Esophagus squamous epithelium (tissue), 5 donors: ENCODE measurements at places on chromosomes 7 and 10.

GRCh38 chr10:73083221-73083620, 13.4 kb downstream of the P4HA1 start:
- H3K4me3 ChIP-seq = no peak overlapping the region
- no peaks in the 10 kb centered on the region for H3K27me3 ChIP-seq
- no peak for DNase-seq
- no peaks in the 10 kb centered on the region for H3K36me3 ChIP-seq

DNA sequence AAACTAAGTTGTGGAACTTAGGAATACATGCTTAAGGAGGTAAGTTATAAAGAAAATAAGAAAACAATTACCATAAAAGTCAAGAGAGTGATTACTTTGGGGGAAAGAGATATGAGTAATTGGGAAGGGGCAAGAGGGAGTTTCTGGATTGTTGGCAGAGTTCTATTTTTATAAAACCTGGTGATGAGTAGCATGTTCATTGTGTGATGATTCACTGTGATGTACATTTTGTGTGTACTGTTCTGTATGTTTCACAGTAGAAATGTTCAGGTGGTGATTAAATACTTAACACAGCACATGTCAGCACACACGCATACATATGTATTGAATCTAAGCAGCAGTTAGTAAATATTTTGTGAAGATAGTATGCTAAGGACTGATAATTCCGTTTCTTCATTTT, 9.7 kb upstream of the OIT3 start:
- peaks cover 34% of the 10 kb centered on the region for H3K4me1 ChIP-seq
- H3K4me3 ChIP-seq = no peak overlapping the region
- no peak overlapping the region for H3K27ac ChIP-seq
- no peak for DNase-seq

GRCh38 chr7:111324228-111324627, 233.3 kb downstream of the LRRN3 start:
- DNase-seq = no peak
- no peaks in the 10 kb centered on the region for H3K4me1 ChIP-seq
- H3K27me3 ChIP-seq = no peaks in the 10 kb centered on the region
- H3K27ac ChIP-seq = no peak overlapping the region
- H3K4me3 ChIP-seq = no peak overlapping the region

- H3K4me3 ChIP-seq = no peak overlapping the region
- no peak for DNase-seq
- no peak overlapping the region for H3K27ac ChIP-seq
- H3K4me1 ChIP-seq = no peaks in the 10 kb centered on the region
Observed at GRCh38 chr10:133050371-133050770, 37.4 kb upstream of the ADGRA1 start.

DNA sequence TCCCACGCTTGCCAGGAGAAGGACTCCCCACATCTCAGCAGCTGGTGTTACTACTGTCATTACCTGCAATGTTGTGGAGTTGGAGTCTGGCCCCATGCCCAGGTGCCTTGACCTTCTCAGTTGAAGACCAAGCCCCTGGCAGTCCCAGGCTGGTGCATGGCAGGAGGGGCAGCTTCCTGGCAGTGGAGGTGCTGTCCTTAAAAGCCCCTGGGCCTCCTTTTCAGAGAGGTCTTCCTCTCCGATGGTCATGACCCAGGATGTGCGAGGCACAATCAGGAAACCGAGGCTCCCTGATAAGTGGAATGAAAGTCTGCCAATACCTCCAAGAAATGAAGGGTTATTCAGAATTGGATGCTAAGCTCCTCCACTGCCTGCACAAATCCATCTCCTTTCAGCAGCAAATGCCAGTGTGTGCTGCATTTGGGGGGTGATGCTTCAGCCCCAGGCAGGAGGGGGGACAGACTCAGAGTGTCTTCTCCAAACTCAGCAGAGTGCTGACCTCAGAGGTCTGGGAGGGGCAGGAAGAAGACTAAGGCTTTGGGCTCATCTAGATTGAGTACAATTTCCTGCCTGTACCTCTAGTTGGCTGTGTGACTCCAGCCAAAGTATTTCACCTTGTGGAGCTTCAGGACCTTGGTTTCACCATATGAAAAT, 97.0 kb upstream of the DDC start:
- peaks cover 72% of the 10 kb centered on the region for H3K4me1 ChIP-seq
- H3K27me3 ChIP-seq = no peaks in the 10 kb centered on the region
- H3K4me3 ChIP-seq = no peak overlapping the region
- DNase-seq = no peak

GRCh38 chr7:11203683-11204082, 230.0 kb downstream of the PHF14 start:
- H3K27me3 ChIP-seq = no peaks in the 10 kb centered on the region
- H3K4me3 ChIP-seq = no peak overlapping the region
- H3K27ac ChIP-seq = no peak overlapping the region
- no peaks in the 10 kb centered on the region for H3K4me1 ChIP-seq
- H3K36me3 ChIP-seq = no peaks in the 10 kb centered on the region
